CD4-positive, alpha-beta T cell (primary cell): ENCODE measurements at places on chromosomes 13 and 19.
A peak's percentile ranks its signal among the peaks of the same experiment; 100 is the strongest.

GRCh38 chr13:106276876-106277275 lies 258.6 kb downstream of the EFNB2 start:
- H3K4me3 ChIP-seq, result no peak overlapping the region
- no peak overlapping the region for H3K27ac ChIP-seq
- no peak for DNase-seq
- no peaks in the 10 kb centered on the region for H3K4me1 ChIP-seq
- no peaks in the 10 kb centered on the region for H3K27me3 ChIP-seq

- peaks cover 95% of the 10 kb centered on the region for H3K36me3 ChIP-seq
- peak; percentile 52 for DNase-seq
- no peaks in the 10 kb centered on the region for H3K27me3 ChIP-seq
- H3K27ac ChIP-seq, result no peak overlapping the region
Observed at GRCh38 chr19:1122972-1123363, 19.2 kb downstream of the GPX4 start.

GRCh38 chr19:15897738-15898276 lies at the start of gene CYP4F2:
Gene CYP4F2 (minus strand): TSS chr19:15898074. CDS start chr19:15897611, 463 bp downstream.
- no peaks in the 10 kb centered on the region for H3K4me1 ChIP-seq
- no peak within 1 kb of the TSS for H3K4me3 ChIP-seq
- H3K27me3 ChIP-seq, result peaks cover 11% of the 10 kb centered on the region
- no peaks in the 10 kb centered on the region for H3K36me3 ChIP-seq

GRCh38 chr19:4817467-4818277 lies 13.8 kb downstream of the TICAM1 start:
- no peaks in the 10 kb centered on the region for H3K27me3 ChIP-seq
- H3K4me1 ChIP-seq, result peaks cover 10% of the 10 kb centered on the region

GRCh38 chr19:14339741-14340140 lies 41.5 kb upstream of the ADGRE5 start:
- no peaks in the 10 kb centered on the region for H3K36me3 ChIP-seq
- no peaks in the 10 kb centered on the region for H3K4me1 ChIP-seq
- no peak for DNase-seq

GRCh38 chr13:41568972-41569351 lies 111.6 kb downstream of the RGCC start:
- H3K36me3 ChIP-seq, result peaks cover 4% of the 10 kb centered on the region
- H3K27me3 ChIP-seq, result no peaks in the 10 kb centered on the region
- peak overlapping the region; percentile 22 for H3K27ac ChIP-seq
- DNase-seq, result no peak
- no peak overlapping the region for H3K4me3 ChIP-seq

GRCh38 chr19:10424011-10424637 lies 3.8 kb downstream of the PDE4A start:
- peak overlapping the region; percentile 46 for H3K4me3 ChIP-seq
- no peak overlapping the region for H3K27ac ChIP-seq
- no peaks in the 10 kb centered on the region for H3K36me3 ChIP-seq

DNA sequence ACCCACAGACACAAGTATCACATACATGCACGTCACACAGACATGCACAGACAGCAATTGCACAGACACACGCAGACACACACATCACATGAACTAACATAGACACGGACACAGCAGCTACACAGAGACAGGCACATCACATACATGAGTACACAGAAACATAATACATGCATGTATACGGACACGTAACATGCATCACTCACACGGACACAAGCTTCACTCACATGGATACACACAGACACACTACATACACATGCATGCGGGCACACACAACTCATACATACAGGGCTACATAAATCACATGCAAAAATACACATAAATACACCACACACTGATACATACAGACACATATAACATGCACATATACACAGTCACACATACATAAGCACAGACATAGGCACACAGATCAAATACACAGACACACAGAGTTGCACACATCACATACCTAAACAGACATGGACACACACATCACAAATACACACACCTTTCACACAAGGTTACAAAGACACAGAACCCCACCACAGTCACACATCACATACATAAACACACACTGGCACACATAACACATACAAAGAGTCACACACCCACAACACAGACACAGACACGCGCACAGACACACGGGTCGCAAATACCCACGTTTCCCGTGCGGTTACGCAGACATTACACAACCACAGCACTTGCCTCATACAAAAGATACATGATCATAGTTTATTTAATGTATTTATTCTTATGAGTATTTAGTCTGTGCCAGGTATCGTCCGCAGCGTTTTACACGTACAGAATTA lies 1.1 kb upstream of the LMTK3 start:
- DNase-seq, result peak; percentile 37
- H3K36me3 ChIP-seq, result peaks cover 9% of the 10 kb centered on the region
- no peaks in the 10 kb centered on the region for H3K27me3 ChIP-seq
- peaks cover 42% of the 10 kb centered on the region for H3K4me1 ChIP-seq

- H3K27me3 ChIP-seq, result no peaks in the 10 kb centered on the region
- H3K27ac ChIP-seq, result no peak overlapping the region
- H3K4me3 ChIP-seq, result peak overlapping the region; percentile 80
- no peaks in the 10 kb centered on the region for H3K36me3 ChIP-seq
- no peak for DNase-seq
Observed at GRCh38 chr19:7489609-7490044, 792 bp upstream of the PEX11G start.

DNA sequence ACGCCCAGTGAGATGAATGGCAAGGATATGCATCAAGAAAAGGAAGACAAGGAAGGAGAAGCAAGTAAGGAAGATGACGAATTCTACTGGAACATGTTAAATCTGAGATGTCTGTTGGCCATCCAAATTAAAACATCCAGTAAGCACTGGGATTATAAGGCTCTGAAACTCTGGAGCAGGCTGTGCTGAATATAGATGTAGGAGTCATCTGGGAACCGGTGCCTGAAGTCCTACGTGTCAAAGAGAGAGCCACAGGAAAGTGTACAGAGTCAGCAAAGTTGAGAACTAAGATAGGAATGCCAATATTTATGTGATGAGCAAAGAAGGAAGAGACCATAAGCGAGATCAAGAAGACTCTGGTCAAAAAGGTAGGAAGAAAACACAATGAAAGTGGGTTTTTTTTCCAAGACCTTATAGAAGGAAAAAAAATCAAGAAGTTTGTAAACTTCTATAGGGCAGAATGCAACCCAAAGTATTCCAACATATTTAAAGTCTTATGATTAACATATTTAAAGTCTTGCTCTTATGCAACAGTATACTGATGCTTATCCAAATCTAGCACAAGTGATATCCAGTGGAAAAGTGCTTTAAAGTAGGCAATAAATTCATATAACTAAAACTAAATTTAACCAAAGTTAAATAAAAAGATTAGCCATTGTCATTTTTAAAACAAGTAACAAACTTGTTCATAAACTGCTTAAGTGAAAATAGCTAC lies 51.2 kb upstream of the EEF1AKMT1 start:
- no peak overlapping the region for H3K27ac ChIP-seq
- H3K36me3 ChIP-seq, result peaks cover 11% of the 10 kb centered on the region
- H3K4me3 ChIP-seq, result no peak overlapping the region
- H3K4me1 ChIP-seq, result no peaks in the 10 kb centered on the region

DNA sequence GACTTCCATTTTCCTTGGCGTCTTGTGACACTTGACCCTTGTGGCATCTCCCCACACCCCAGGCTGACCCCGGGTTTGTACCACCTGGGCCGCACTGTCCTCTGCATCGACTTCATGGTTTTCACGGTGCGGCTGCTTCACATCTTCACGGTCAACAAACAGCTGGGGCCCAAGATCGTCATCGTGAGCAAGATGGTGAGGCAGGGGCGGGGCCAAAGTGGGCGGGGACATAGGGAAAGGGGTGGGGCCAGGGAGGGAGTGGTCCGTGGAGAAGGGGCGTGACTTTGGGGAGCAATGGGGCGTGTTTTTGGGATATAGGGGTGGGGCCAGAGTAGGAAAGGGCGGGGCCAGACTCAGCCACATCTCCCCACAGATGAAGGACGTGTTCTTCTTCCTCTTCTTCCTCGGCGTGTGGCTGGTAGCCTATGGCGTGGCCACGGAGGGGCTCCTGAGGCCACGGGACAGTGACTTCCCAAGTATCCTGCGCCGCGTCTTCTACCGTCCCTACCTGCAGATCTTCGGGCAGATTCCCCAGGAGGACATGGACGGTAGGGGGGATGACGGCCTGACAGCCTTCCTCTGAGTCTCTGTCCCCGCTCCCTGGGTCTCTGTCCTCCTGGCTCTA lies 42.8 kb downstream of the TRPM4 start:
- no peak overlapping the region for H3K4me3 ChIP-seq
- H3K27me3 ChIP-seq, result no peaks in the 10 kb centered on the region
- DNase-seq, result no peak
- no peaks in the 10 kb centered on the region for H3K36me3 ChIP-seq
- H3K4me1 ChIP-seq, result no peaks in the 10 kb centered on the region

GRCh38 chr19:52659013-52659412 lies 20.9 kb upstream of the ZNF83 start:
- H3K4me3 ChIP-seq, result no peak overlapping the region
- H3K4me1 ChIP-seq, result no peaks in the 10 kb centered on the region
- peaks cover 53% of the 10 kb centered on the region for H3K36me3 ChIP-seq
- no peak overlapping the region for H3K27ac ChIP-seq
- H3K27me3 ChIP-seq, result no peaks in the 10 kb centered on the region
- no peak for DNase-seq

DNA sequence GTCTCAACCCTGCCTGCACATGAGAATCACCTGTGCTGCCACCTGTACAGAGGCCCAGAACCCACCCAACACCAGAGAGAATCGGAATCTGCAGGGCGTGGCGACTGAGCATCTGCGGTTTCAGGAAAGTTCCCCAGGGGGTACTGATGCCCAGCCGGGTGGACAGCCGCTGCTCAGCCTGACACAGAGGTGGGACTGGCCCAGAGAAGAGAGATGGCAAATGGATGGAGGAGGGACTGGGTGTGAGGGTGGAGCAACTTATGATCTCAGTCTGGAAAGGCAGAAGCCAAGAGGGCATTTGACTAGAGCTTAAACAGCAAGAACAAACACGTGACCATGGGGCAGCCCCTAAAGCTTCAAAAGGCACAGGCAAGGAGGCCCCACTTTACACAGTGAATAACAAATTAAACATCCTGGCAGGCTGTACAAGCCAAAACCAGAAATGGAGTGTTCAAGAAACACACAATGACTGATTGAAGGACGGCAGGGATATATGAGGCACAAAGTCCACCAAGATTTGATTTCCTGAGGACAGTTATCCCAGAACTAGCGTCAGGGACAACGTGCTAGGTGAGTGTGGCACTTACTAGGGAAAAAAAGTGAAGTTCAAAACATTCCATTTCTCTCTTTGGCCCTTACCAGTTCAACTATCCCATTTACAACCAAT lies 3.1 kb downstream of the RANBP3 start:
- DNase-seq, result no peak
- no peak overlapping the region for H3K4me3 ChIP-seq
- H3K27me3 ChIP-seq, result no peaks in the 10 kb centered on the region
- no peak overlapping the region for H3K27ac ChIP-seq

DNA sequence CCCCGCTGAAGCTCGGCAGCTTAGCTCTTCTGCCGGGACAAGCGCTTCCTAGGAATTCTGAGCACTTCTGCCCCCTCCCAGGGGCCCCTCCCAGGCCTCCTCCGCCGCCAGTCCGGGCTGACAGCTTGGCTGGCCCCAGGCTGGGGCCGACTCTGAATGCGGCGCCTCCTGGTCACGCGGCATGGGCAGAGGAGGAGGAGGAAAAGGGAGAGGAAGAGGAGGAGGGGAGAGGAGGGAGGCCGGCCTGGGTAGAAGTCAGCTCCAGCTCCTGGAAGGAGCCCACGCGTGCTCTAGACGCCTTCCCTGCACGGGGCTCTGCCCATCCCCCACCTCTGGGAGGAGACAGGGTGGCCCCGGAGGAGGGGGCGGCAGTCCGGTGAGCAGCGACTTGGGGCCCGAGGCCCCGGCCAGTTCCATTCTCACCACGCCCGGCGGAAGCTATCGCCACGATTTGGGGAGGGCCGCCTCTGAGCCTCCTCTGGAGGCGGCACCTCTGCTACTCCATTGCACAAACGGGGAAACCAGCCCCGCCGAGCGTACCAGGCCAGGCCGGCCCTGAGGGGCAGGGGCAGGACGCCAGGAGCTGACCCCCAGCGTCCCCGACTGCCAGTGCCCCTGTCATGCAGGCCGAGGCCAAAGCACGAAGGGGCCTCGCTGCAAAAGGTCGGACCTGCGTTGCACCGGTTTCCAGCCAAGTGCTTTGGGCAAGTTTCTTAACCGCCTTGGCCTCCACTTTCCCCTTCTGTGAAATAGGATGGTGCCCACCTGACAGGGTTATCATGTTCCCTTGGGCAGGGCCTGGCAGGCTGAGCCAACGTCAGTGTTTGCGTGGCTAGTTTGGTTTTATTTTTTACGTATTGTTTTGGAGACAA lies 31.6 kb downstream of the CCNE1 start:
- no peak overlapping the region for H3K27ac ChIP-seq
- H3K4me3 ChIP-seq, result peak overlapping the region; percentile 37
- no peaks in the 10 kb centered on the region for H3K36me3 ChIP-seq
- peaks cover 24% of the 10 kb centered on the region for H3K4me1 ChIP-seq
- H3K27me3 ChIP-seq, result no peaks in the 10 kb centered on the region
- no peak for DNase-seq

DNA sequence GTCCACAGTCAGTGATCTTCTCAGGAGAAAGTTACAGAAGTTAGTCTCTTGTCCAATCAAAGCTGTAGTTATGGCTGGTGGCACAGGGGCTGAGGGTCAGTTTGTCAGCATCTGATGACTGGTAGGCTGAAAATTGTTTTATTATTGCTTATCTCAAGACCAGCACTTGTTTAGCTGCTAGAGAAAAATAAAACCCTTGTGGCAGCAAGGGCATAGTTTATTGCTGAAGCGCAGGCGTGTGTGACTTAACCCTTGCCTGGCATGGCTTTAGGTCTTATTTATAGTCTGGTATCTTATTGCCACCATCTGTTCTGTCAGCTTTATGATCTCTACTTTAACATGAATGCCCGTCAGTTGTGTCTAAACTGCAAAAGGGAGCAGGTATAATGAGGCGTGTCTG lies 154.7 kb downstream of the USP12 start:
- DNase-seq, result no peak
- no peaks in the 10 kb centered on the region for H3K36me3 ChIP-seq
- no peak overlapping the region for H3K27ac ChIP-seq

DNA sequence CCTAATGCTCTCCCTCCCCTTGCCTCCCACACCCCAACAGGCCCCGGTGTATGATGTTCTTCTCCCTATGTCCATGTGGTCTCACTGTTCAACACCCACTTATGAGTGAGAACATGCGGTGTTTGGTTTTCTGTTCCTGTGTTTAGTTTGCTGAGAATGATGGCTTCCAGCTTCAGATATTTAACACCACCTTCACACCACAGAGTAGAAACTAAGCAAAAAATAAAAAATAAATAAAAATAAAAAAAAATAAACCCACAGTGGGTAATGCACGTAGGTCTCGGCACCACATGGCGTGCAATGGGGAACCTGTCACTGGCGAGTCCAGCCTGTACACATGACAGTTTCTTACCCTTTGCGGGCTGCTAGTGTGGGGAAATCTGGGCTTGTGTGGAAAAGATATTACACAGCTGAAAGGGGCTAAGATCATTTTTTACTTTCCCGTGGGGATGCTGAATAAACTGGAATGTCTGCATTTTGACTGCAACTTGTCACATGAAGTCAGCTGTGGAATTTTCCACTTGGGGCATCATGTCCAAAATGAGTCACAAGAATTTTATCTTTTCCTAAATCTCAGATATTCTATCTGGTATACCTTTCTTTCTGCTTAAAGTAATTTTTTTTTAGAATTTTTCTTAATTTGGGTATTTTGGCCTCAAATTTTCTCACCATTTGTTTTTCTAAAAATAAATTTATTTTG lies 170.5 kb downstream of the IRS2 start:
- DNase-seq, result no peak
- H3K27ac ChIP-seq, result no peak overlapping the region
- H3K36me3 ChIP-seq, result no peaks in the 10 kb centered on the region
- H3K27me3 ChIP-seq, result no peaks in the 10 kb centered on the region

GRCh38 chr19:5494773-5495172 lies 39.6 kb downstream of the ZNRF4 start:
- H3K36me3 ChIP-seq, result no peaks in the 10 kb centered on the region
- no peak overlapping the region for H3K27ac ChIP-seq
- H3K4me1 ChIP-seq, result no peaks in the 10 kb centered on the region
- DNase-seq, result no peak
- peaks cover 65% of the 10 kb centered on the region for H3K27me3 ChIP-seq
